ENCODE measurements at places on chromosomes 16 and 17. TPM values are rescaled to one million over a fixed set of nuclear protein-coding genes. Genes with fewer than 3 reads are reported as not detected.

Gene SCRN2
- total RNA-seq: 25.1 TPM

Gene MYH8
- not detected for total RNA-seq

Gene CETP
- total RNA-seq: 30.0 TPM

Gene FBXW10
- 0.07 TPM for total RNA-seq

Gene TBC1D3I
- not detected for total RNA-seq

Gene DCXR
- 147 TPM for total RNA-seq

Gene TBX21
- not detected for total RNA-seq

Gene CSH1
- total RNA-seq: not detected

Gene KRTAP17-1
- not detected for total RNA-seq

Gene C16orf46
- total RNA-seq: 2.0 TPM

Gene CRYM
- not detected for total RNA-seq

Gene CYB5D1
- 13.9 TPM for total RNA-seq

Gene HOXB1
- not detected for total RNA-seq

Gene SLFN14
- not detected for total RNA-seq

Gene SNTB2
- total RNA-seq: 75.7 TPM

Gene ZMYND15
- total RNA-seq: 0.10 TPM

Gene SLC38A10
- total RNA-seq: 80.6 TPM

Gene RNF135
- total RNA-seq: 13.8 TPM

Gene RPUSD1
- 36.4 TPM for total RNA-seq

Gene PERCC1
- total RNA-seq: not detected

Gene SMIM36
- not detected for total RNA-seq

Gene SEPTIN12
- total RNA-seq: not detected

All from mammary microvascular endothelial cell (primary cell).